Stimulated activated effector memory CD8-positive, alpha-beta T cell treated with anti-CD3 and anti-CD28 coated beads, Interleukin-12 subunit alpha, Interleukin-12 subunit beta, amount 100 ng/mL, for 72 hours (primary cell): ENCODE measurements at places on chromosomes 4 and X.

- peak; percentile 52 for DNase-seq
Observed at GRCh38 chrX:148500423-148501385, at the start of gene AFF2. Gene AFF2 (plus strand): TSS chrX:148500617. CDS start chrX:148501098, 481 bp downstream.

GRCh38 chr4:1155314-1155713 is 17.1 kb downstream of the SPON2 start:
- no peak for DNase-seq

DNA sequence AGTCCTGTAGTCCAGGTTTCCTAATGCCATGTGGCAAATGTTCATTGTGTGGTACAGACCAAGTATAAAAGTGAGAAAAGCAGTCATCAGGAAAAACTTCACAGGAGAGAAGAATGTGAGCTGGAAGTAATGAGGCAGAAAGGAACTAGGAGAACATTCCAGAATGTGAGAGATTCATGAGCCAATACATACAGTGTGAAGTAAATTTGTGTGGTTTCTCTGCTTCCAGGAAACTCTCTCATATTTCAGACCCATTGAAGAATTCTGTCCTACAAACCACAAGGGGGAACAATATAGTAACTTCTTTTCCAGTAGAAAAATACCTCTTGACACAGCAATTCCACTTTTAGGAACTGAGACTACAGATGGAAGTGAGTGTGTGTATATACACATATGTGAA is 136.5 kb downstream of the RNF150 start:
- DNase-seq, result no peak

DNA sequence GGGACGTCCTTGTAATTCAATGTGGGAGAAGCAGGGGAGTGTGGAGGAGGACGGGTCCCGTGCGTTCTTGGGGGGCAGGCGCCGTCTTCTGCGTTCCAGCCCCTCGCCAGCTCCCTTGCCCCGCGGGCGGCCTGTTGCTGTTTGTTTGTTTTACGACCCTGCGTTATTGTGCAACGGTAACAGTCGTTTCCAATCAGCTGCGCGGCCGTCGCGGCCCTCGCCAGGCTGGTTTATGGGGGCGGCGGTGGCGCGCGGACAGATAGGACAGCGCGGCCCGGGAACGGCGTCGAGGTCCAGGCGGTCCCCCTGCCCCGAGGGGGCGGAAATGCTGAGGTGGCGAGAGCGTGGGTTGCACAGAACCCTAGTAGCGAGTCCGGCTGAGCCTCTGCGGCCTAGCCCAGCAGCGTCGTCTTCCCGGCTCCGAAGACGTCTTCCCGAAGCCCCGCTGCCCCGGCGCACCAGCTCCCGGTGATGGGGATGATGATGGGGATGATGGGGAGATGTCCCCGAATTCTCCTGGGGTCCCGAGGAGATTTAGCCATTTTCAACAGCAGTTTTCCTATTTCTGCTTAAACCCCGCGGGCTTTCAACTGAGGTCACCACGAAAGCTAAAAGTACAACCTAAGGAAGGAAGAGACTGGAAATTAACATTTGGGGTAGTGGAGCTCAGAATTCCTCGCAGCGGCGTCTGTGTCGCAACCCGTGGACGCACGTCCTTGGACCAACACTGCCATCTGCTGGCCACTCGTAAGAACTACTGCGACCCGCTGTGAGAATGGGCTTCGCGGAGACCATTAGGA is 4.8 kb downstream of the PDGFRA start:
- peak; percentile 79 for DNase-seq

DNA sequence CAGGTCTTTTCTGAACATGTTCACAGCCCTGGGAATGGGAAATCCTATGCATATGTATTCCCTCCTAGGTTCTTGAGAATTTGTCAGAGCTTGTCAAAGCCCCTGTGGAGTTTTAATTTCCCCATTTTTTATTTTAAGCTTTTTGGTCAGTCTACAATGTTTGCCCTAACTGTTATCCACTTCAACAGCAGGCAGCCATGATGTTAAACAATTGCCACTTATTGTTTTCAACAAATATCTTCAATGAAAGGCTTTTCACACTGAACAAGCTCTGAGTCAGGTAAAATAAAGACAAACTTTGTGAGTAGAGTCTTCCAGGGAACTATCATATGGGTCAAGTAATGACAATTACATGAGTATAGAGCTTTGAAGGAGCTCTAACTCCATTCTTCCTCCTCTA is 25.0 kb upstream of the ATP1B4 start:
- DNase-seq, result no peak

DNA sequence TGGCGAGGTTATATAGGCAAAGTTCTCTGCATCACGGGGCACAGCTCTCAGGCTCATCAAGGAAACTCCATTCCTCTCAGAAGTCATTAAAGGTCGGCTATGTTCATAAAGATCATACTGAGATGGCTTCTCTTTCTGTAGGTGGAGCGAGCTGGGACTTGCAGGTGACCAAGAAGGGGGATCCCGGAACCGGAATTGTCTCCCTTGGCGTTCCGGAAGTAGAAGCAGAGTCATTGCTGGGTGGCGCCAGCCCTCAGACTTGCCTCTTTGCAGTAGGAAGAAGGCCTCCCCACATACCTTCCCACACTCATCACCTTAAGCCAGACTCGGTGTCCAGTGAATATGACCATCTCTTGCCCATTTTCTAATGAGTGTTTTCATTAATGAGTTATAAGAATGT is 17.9 kb upstream of the HPGD start:
- DNase-seq, result no peak

DNA sequence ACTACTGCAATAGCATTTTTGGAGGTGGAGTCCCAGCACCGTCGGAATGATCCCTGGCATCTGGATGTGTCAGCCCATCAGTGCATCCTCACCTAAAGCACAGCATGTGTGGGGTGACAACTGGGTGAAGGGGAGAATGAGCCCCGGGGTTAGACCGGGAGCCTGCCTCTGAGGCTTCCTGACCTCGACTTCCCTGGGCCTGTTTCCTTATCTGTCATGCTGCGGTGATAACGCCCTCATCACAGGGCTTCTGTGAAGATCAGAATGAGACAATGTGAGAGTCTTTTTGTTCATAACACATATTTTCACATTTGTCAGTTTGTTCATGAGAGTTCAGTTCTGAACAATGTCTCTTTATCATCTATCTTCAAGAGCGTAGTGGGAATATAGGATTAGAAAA is 31.1 kb upstream of the PDLIM3 start:
- peak; percentile 62 for DNase-seq

DNA sequence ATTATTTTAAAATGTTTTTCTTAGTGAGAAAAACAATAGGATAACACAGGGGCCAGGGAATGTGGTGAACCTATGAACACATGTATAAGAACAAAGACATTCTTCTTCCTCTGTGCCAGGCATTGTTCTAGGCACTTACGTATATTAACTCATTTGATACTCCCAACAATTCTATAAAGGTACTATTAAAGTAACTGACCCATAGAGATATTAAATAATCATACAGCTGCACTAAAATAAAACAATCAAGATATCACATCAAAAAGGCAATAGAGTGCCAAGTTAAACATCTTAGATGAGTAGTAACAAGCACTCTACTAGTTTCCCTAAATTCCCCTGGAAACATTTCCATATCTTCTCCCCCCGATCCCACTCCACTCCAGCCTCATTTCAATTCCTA is 33.4 kb downstream of the SLC39A8 start:
- DNase-seq, result no peak

- no peak for DNase-seq
Observed at GRCh38 chrX:25191403-25191802, 175.6 kb upstream of the ARX start.

- no peak for DNase-seq
Observed at GRCh38 chr4:77037736-77038135, 38.1 kb downstream of the CCNI start.

DNA sequence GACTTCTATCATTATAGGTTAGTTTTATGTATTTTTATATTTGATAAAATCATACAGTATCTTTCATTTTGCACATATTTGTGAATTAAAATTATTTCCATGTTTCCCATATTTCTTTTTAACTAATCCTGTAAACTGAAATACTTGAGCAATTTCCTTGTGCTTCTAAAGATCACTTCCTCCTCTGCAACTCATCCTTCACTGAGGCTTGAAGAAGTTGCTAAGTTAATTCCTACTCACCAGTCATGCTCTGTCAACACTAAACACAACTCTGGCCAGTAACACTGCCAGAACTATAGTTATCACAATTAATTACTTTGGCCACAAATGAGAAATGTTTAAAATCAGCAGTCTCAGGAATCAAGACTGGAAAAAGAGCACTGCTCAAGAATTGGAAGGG is 6.7 kb downstream of the SPATA4 start:
- no peak for DNase-seq

DNA sequence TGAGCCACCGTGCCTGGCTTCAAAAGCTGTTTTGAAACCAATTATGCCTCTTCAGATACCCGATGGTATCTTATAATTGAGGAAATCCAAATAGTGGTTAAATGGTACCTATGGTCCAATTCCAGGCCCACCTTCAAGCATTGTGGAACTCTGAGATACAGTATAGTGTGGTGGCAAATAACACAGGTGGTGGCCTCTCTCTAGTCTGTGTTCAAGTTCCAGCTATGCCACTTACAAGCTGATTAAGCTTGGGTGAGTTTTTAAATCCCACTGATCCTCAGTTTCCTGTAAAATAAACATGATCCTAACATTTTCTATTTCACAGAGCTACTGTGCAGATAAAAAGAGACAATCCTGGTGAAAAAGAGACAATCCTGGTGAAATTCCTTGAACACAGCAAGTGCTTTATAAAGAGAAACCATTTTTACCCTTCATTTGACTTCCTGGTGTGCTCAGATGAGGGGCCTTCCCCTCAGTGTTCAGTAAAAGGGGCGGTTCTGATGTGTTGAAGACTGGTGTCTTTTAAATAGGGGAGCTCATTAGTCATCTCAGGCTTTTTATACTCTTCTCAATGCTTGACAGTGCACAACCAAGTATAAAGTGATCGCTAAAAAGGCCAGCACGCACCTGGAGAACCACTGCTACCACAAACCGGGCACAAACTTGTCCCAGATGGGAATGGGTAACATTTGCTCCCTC is 30.8 kb upstream of the CD40LG start:
- DNase-seq, result no peak
